ENCODE measurements at places on chromosomes 1 and 21.

- DNase-seq: no peak
Measured at GRCh38 chr1:1082776-1083415, 8.8 kb upstream of the RNF223 start.

- DNase-seq: no peak
Measured at GRCh38 chr1:77413541-77414335, 131.9 kb downstream of the AK5 start.

DNA sequence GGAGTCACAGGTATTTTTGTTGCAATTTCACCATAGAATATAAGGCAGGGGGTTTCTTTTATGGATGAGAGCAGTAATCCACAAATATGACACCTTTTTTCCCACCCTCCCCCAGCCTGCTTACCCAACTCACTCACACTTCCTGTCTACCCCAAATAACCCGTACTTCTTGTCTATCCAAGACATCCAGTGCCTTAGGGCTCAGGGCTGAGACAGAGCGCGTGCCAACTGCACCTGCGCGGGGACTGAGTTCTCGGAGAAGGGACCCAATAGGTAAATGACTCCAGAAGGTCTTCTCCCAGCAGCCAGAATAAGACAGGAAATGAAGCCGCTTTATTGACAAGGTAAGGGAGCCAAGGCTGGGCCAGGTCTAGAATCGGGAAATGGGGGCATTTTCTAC, 369.1 kb downstream of the SIPA1L2 start:
- no peak for DNase-seq

- DNase-seq: no peak
Measured at GRCh38 chr21:31124010-31124409, 85.7 kb upstream of the KRTAP19-8 start.

DNA sequence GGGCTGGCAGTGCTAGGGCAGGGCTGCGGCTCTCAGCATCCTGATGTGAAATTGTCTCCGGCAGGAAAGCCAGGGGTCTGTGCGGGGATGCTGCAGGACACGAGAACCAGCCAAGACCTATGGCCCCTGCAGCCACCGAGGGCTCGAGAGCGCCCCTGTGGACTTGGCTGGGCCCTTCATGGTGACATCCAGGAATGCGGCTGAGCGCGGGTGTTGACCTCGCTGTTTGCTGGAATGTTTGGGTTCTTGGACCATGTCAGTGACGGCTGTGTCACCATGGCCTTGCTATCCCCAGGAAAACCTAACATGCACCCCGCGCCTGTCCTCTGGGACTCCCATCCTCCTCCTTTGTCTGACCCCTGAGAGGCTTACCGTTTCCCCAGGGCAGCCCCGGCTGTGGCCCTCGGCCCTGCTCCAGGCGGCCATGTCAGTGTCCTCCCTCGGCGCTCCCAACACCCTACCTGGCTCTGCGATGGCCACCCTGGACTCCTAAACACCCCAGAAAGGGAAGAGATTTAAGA, 14.3 kb upstream of the C1orf174 start:
- DNase-seq: no peak

- peak; percentile 38 for DNase-seq
Measured at GRCh38 chr1:205286335-205286950, 35.1 kb downstream of the NUAK2 start.

- DNase-seq: no peak
Measured at GRCh38 chr1:24252185-24252780, 65.2 kb upstream of the IFNLR1 start.

GRCh38 chr1:57424231-57425027, 569 bp upstream of the DAB1 start:
- DNase-seq: no peak

DNA sequence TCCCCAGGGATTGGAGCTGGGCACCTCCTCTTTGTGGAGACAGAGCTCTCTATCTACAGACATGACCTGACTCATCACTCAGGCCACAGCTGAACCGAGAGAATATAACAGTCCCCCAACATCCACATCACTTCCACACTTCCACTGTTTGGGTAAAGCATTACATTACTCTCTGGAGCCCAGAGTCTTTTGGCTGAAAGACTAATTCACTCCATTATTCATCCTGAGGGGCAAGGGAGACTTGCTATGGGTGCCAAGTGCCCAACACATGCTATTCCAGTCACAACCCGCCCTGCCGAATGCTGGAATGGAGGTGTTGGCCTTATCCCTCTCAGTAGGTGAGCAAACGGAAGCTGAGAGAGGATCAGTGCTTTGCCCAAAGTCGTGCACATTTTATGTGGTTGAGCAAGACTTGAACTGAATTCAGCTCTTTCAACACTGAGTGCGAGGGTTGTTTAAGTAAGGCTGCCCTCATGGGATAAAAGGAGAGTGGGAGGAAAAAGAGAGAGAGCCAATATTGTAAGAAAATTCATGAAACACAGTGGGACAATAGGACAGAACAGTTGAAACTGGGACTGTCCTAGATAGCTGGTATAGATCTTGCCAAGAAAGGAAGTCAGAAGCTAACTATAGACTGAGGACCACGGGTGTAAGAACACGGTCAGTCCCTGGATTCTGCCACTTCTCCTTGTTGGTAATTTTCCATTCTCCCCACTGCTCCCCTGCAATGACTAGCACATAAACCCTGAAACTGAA, 13.5 kb upstream of the CHI3L1 start:
- no peak for DNase-seq

DNA sequence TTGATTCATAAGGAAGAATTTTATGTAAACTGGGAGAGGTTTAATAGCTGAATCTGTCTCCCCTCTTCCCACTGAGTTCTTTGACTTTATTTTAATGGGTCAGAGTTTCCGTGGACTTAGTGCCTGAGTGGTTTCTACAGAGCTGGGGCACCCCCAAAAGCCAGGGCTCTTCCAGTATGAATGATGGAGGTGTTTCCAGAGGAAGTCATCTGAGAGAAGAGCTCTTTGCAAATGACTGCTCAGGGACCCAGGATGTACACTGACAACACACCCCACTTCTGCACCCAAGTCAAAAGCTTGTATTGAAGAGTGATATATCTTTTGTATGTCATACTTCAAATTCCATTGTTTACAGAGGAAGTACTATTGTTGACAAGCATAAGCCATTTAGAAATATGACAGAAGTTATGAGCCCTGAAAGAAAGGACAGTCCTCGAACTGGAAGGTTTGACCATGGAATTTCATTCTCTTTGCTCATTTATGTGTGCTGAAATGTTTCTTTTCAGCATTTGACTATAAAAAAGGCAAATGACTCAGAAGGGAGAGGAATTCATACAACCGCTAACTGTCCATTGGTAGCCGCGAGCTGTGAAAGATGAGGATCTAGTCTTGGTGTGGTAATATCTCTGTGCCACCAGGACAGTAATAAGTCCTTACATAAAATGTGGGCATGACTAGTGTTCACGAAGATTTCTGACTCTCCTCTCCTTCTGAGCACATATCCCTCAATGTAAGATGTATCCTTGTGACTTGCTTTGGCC, 25.4 kb upstream of the LMX1A start:
- no peak for DNase-seq

GRCh38 chr1:74324684-74325448, 89.7 kb downstream of the TNNI3K start:
- no peak for DNase-seq

DNA sequence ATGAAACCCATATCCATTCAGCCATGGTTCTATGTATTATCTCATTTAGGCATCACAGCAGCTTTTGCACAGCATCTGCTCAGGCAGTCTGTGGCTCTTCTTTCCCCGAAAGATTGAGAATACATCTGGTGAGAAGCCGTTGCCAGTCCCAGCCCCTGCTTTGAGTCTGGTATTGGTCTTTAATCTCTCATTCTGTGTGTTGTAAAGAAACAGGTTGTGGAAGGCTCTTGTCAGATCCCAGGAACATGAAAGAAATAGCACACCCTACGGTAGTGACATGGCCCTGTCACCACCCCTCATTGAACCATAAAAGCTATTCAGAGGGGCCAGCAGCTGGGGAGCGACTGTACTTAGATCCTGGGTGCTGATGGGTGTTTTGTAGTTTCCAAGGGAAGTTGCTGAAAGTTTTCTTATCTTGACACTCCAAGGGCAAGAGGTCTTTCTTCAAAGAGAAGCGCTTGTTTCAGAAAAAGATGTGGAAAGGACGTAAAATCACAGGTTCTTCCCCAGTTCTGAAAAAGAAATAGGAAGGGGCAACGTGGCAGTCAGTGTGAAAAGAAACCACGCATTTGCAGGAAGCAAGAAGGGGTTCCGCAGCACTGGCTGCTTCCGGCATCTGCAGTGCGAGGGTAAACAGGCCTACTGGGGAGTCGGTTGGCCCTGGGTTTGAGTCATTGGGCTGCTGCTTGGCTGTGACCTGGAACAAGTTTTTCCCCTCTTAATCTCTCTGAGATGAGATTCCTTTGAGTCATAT, 145.0 kb downstream of the DHRS3 start:
- DNase-seq: peak; percentile 40

Measured in T-cell (primary cell).